Testis (tissue), 5 donors: ENCODE measurements at places on chromosomes 11 and 22. TPM values are rescaled to one million over a fixed set of nuclear protein-coding genes. Genes with fewer than 3 reads are reported as not detected.

DNA sequence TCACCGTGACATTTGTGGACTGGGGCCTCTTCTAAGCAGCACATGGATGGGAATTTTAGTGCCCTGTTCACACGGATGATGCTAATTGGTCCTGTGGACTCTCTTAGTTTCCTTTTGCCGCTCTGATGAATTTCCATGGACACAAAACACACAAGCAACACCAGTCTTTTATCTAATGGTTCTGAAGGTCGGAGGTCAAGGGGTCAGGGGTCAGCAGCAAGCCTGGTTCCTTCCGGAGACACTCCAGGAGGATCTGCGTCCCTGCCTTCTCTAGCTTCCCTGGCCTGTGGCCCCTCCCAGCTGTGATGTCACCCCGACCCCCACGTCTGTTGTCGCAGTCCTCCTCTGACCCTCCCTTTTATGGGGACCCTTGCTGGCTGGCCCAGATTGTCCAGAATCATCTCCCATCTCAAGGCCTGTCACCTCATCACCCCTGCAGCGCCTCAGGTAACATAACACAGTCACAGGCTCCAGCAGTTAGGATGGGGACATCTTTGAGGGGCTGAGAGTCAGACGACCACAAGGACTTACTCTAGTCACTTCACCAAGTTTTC, 6.8 kb downstream of the NADSYN1 start:
- no peak for DNase-seq

DNA sequence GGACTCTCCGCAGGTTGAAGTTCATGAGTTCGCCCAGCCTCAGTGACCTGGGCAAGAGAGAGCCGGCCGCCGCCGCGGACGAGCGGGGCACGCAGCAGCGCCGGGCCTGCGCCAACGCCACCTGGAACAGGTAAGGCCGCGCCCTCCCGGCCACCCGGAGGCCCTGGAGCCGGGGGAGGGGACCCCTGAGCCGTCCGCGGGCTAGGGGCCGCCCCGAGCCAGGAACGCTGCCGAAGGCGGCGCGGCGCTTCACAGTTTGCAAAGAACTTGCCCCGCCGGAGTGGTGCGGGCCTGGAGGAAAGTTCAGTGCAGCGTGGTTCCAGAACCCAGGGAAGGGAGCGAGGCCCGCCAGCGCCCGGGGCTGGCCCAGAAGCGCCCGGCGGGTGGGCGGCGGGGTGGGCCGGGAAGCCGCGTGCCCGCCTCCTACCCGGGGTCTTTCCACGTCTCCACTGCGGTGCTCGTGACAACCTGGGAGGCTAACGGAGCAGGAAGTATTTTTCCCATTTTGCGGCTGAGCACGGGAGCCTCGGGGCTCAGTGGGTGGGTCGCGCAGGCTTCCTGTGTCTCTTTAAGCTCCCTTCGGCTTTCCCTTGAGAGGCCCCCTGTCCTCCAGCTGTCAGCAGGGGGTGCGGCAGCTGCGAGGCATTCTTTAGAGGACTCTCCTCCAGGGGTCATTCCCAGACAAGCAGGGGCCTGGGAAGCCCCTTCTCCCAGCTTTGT, 635 bp downstream of the PRR5 start:
- DNase-seq, result peak; percentile 26

GRCh38 chr11:46490666-46491065, 99.1 kb upstream of the CHRM4 start:
- no peak for DNase-seq

DNA sequence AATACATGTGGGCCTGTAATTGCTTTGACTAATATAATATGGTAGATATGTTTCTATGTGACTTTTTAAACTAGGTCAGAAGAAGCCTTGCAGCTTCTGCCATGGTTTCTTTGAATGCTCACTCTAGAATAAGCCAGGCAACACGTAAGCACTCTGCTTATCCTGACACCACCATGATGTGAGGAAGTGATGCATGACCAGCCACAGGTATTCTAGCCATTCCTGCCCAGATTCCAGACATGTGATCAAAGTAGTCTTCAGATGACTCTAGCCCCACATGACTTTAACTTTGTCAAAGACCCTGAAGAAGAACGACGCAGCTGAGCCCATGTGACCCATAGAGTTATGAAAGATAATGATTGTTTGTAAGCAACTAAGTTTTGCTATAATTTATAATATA, 276.1 kb upstream of the NCAM1 start:
- DNase-seq, result no peak

- peak; percentile 85 for DNase-seq
Observed at GRCh38 chr11:47177229-47177845, 658 bp upstream of the ARFGAP2 start.

DNA sequence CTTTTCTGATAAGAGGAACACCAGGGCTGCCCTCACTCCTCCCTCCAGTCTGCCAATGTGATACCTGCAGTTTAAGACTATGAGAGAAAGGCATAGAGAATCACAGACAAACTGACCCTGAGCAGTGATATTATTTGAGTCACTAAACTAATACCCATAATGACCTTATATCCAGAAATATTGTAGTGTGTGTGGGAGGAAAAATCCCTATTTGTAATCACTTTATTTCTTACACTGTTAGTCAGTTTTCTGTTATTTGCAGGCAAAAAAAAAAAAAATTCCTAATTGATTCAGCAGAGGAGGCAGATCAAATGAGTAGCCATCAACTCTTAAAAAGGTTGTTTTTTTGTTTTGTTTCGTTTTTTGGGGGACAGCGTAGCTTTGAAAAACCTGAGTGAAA, 82.5 kb downstream of the MAML2 start:
- no peak for DNase-seq

GRCh38 chr22:26658161-26658560, 773 bp downstream of the MIAT start:
- DNase-seq, result no peak

RBMXL2 gene
- polyA plus RNA-seq, result 103 TPM

MS4A6E gene
- 167 TPM for polyA plus RNA-seq

SYT9 gene
- 4.1 TPM for polyA plus RNA-seq
